ENCODE measurements at places on chromosomes 6 and 20.

GRCh38 chr6:4212588-4212987 is 77.2 kb upstream of the ECI2 start:
- no peak for DNase-seq

DNA sequence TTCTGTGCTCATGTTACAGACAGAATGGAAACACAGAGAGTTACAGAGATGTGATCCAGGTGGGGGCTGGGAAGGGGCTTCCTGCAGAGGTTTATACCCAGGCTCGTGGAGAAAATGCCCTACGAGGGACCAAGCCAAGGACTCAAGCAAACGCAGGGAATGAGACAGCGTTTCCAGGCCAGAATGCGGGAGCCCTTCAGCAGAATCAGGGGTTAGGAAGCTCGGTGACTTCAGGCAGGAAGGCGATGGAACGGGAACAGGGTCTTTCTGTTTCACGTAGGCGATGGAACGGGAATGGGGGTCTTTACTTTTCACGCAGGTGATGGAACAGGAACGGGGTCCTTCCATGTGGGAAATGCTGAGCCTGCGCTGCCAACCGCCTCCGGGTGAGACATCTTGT is 82.6 kb downstream of the THBS2 start:
- DNase-seq = no peak

- DNase-seq = no peak
Observed at GRCh38 chr6:139732451-139732850, 358.0 kb upstream of the CITED2 start.

GRCh38 chr6:72363844-72364740 is 257.8 kb upstream of the KCNQ5 start:
- no peak for DNase-seq

- no peak for DNase-seq
Observed at GRCh38 chr6:140209775-140210174, 835.3 kb upstream of the CITED2 start.

DNA sequence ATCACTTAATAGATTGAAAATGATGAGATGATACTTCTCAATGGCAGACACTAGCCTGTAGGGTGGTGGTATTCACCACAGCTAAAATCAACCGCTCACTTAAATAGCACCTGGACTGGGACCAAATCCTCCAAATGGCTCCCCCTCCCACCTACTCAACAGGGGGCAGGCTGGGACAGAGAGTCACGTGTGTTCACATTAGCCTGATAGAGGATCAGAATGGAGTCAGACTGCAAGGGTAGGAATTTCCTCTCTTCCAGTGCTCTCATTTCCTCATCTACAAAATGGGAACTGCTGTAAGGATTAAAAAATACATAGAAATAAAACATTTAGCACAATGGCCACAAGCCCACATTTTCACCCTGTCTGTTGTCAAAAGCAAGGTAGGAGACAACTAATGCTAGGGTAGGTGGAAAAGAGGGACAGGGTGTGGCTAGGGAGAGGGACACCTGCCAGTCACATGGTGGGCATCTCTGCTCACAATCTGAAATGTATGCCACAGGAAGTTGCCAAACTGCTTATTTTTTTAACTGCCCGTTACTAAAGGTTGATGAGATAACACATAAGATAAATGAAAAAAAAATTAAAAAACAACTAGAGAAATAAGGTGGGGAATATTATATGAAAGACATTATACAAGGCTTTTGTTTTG is 55.3 kb downstream of the BACH2 start:
- no peak for DNase-seq

GRCh38 chr6:38310061-38310460 is 329.7 kb downstream of the BTBD9 start:
- peak; percentile 26 for DNase-seq

GRCh38 chr6:46539866-46540265 is 48.6 kb upstream of the RCAN2 start:
- no peak for DNase-seq

DNA sequence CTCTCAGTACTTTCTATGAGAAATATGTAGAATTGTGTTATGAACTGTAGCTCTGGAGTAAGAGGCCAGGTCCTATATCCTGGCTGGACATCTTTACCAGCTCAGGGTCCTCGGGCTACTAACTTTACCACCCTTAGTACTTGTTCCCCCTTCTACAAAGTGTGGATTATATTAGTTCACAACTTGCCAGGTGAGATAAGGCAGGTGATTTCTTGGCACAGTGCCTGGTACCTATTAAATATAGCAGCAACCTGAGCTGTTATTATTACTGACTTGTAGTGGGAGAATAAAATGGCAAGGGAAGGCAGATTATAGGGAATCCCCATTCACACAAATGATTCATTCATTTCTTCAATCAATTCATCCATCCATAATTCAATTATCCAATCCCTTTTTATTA is 150.1 kb downstream of the DOK5 start:
- DNase-seq = no peak

GRCh38 chr6:52328729-52329128 is 33.2 kb upstream of the PAQR8 start:
- DNase-seq = no peak

DNA sequence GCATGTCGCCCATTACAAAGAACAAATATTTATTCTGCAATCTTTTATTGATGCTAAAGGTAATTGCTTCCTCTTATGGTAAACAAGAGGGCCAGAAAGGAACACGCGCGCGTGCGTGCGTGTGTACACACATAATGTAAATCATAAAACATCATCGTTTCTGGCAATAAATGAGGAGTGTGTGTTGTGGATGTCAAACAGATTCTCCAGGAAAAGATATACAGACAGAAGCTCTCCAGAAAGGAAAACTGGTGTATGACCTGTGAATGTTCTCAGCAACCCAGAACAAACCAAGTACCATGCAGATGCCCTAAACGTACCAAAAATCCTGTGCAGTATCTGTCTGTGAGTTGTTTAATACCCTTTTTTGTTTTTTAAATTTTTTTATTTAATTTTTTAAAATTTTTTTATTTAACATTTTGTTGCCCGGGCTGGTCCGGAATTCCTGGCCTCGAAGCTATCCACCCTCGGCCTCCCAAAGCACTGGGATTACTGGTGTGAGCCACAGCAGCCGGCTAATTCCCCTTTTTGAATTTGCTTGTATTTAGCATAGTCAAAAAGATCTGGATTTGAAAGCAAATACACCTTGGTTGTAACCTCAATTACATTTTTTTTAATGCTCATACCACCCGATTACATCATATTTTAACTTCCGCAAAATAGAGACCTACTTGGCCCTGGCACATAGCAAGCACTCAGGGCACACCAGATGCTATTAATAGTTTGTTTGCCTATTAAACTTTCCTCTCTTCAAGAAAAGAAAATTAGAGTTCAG is 909 bp upstream of the NUDT3 start:
- no peak for DNase-seq

DNA sequence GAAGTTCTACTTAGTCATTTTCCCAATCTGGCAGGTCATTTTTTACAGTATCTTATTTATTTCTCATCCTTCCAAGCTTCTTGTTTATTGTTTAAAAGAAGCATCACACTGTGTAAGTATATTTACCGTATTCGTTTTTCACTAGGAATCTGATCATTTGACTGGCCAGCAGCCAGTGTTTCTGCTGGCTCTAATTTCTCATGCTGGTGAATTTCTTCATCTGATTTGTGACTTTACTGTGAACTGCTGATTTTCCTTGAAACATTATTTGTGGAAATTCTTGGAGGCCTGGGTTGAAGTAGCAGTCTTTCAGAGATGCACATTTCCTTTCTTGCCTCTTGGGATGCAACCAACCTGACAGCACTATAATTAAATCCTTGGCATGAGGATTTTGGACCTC is 65.9 kb downstream of the PREP start:
- no peak for DNase-seq

DNA sequence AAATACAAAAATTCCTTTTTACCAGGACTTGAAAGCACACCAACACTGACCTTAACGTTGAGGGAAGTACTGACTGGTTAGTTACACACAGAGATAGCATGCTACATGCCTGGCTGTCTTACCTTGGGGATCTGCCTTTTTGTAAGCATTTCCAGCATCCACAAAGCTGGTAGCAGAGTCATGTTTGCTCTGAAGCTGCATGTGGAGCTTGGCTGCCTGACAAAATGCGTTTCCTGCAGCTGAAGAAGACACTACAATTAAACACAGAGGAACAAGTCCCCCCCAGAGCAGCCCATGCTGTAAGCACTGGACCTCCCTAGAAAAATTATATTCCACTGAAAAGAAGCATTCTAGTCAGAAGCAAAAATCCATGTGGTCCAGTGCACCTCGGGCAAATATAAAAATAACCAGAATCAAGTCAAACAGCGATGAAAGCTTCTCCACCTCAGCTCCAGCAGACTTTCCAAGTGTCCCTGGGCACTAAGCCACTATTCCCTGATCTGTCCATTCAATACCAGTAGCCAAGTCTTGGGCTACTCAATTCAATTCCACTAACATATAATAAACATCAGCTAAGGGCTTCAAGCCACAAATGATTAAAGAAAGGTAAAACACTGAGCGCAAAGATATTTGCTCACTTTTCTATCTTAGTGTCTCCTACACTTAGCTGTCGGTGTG is 24.2 kb downstream of the NAPB start:
- no peak for DNase-seq

DNA sequence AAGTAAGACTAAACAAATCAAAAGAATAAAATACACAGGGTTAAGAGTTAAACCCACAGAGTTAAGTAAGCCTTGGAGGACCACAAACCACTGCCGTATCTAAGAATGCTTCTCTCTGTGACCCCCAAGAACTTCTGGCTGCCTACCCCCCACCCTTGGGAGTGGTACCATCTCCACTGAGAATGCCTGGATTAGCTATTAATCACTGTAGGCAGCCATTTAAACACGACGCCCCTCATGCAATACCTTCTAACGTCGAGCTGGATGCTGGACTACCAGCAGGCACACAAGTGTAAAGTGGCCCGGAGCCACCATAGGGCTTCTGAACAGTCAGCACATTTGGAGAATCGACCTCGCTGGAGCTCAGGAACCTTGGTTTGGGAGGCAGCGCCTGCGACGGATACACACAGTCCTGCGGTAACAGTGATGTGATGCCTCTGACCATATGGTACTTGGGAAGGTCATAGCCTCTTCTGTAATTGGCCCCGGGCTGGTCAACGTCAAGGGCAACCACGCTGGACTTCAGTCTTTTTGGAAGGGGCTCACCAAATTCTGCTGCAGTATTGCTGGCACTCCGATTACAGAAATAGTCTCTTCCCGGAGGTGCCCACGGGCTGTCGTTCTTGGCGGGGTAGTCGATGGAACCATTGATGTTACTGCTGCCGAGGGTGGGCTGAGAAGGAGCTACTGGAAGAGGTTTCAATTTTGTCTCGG is 18.0 kb downstream of the ZNF217 start:
- no peak for DNase-seq

DNA sequence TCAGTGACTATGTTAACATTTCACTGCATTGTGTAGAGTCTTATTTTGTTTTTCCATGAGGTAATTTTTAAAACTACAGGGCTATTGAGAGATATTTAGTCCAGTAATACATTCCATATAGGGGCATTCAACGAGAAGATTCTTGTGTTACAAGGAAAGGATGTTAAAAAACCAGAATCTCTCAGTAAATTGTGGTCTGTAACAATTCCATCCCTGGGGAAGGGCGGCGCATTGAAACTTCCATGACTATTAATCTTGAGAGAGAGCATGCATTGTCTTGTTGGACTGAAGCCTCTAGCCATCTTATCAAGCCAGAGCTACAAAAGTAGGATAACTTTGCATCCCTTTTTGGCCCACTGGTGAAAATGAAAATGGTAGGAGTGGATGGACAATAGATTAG is 119.7 kb downstream of the BCKDHB start:
- DNase-seq = no peak

DNA sequence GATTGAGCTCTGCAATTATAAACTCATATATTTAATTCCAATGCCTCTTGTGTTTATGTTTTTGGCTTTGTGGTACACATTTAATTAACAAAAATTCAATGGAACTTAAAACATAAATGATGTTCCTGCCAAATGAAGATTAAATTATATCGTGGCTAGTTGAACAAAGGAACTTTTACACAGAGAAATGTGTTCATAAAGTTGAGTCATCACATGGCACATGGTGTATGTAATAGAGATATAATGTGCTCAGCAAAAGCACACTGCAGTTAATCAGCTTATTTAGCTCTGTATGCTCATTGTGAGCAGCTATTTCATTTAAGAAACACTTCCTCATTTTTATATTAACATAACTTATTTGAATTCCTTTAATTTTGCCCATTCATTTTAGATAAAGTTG is 1295.6 kb upstream of the CITED2 start:
- DNase-seq = no peak

GRCh38 chr6:145627451-145627850 is 107.9 kb downstream of the EPM2A start:
- no peak for DNase-seq

DNA sequence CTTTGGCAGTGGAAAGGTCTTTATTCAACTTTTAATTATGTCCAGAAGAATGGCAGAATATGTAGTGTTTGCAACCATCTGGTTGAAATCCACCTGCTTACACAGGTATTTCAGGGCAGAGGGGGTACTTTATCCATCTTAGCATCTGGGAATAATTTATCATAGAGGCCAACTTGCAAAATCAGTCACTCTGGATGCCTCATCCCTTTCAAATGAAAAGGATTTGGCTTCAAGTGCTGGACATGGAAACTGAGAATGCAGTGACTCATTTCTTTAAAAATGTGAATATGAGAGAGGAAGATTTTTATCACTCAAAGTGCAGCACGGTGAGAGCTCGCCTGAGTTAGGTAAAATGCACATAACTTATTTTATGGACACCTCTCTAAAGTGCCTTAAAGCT is 758.3 kb downstream of the KIF16B start:
- no peak for DNase-seq

GRCh38 chr6:28765978-28766351 is 157.8 kb downstream of the TRIM27 start:
- no peak for DNase-seq

DNA sequence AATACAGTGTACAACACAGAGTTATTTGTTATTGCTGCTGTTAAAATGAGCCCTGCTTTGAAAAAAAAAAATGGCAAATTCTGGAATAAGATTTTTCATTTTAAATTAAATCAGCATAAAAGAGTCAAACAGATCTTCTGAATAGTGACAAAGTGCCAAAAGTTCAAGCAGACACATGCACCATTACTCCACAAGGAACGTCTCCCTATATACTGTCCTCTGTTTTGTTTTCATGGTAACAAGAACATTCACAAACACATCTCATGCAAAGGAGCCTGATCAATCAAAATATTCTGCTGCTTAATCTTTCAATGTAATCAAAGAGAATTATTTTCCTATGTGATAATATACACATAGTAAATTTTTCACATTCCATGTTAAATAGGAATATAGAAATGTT is 2.7 kb downstream of the HIVEP2 start:
- DNase-seq = no peak

DNA sequence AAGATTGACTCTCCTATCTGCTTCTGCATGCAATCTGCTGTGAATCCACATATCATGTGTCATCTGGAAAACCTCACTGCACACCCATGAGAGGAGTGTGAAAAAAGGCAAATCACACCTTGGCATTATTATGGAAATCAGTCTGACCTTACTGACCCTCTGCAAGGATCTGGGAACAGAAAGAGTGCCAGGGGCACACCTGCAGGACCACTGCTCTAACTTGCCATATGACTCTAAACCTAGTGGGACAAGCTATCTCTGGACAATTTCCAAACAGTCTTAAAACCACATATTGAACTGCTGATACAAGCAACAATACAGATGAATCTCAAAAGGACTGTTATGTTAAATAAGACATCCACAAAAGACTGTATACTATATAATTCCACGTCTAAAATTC is 50.3 kb downstream of the ABHD12 start:
- no peak for DNase-seq
